ENCODE measurements at places on chromosomes 4 and X.

- DNase-seq, result no peak
Observed at GRCh38 chr4:168019019-168019651, 73.2 kb upstream of the ANXA10 start.

DNA sequence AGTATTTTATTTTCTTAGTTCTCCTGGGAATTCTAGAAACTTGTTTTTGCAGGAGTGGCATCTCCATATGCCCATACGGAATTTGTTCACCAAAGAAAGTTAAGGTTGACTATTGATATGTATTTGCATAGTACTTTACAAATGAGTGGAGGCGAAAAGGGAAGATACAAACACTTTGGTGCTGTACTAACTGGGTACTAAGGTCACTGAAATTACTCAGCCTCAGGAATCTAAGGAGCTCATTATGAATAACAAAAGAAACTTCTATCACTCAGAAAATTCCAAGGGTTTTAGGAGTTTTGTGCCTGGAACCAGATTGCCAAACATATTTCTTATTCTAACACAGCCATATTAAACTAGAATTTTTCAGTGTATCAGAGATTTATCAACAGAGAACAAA is 27.4 kb upstream of the TMPRSS11B start:
- no peak for DNase-seq

DNA sequence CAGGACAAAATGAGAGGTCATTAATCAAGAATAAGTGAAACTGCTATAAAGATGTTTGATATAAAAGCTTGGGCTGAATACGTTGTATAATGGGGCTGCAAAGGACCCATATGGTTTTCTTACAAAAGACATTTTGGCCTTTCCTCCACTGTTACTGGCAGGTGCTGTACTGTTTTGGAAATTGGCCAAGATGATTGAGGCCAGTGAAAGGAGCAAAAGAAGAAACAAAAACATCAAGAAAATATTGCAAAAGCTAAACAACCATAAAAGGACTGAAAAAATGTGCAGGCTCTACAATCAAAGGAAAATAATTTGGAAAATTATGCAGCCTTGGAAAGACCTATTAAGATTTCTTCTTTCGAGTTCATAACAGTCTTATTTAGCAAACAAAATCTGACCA is 222.2 kb upstream of the PPP1R2C start:
- DNase-seq, result no peak

- DNase-seq, result no peak
Observed at GRCh38 chr4:3111461-3111860, 37.0 kb downstream of the HTT start.

- no peak for DNase-seq
Observed at GRCh38 chrX:670645-671044, 40.1 kb downstream of the SHOX start.

GRCh38 chrX:77431227-77431626 is 16.0 kb upstream of the FGF16 start:
- DNase-seq, result no peak

DNA sequence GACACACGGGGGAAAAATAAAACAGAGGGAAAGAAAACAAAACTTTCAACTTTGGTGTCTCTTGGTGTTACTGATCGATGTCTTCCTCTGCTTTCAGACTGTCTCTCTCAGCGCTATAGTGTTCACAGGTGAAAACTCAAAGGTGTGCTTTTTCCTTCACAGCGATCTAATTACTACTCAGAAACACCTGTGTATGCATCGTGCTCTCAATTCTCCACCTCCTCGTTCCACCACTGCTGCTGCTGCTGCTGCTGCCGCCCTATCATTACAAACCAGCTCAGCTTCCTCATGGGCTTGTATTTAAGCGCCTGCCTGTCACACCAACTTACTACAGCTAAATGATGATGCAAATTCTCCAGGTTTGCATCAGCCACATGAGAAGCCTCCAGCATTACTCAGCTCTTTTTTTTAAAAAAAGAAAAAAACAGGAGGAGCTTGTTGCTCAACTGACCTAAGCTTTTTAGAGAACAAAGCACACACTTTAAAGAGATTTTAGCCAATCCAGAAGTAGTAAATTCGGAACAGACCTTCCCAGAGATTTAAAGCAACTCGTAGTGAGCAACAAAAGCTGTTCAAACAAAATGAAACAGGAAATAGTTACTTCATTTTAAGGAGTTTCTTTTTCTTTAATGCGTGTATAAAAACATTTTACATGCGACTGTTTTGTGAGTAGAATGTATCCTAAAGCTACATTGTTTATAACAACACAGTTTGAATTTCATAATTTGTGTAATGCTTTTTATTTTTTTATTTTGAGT is at the start of gene SLC7A11:
Gene SLC7A11, minus strand, starts transcription at position 274 of the 758 bp plus-strand sequence. CDS start 280 bp downstream, outside the sequence.
- DNase-seq, result no peak

DNA sequence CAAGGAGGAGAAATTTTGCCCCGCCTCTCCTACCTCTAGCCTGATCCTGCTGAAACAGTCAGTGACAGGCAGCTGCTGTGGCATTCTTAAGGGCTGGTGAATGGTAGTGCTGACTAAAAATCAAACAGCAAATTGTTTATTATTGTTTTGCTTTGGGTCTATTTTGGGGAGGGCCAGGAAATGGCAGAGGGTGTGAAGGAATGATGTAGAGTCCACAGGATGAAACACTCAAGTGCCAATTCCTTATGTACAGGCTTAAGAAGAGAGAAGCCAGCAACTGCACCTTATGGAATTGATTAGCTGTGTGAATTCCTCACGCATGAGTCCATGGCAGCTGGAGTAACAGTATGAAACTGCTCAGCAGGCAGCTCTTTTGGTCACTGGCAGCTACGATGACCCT is 39.7 kb downstream of the VEGFC start:
- no peak for DNase-seq

DNA sequence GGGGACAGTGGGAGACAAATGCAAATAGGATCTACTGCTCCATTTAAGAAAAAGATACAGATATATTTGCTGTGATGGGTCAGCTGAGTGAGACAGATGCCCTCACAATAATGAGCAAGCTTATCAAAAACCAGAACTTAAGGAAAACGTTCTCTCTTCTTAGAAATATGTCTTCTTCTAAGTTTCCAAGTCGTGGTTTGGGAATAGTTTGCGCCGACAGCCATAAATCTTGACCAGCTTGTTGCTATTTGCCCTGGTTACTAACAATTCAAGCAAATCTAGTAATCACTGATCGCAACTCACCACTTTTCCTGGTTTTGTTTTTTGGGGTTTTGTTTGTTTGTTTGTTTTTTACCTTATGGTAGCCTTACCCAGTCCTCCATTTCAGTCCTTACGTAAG is 67.6 kb upstream of the GUCY1A1 start:
- no peak for DNase-seq

- no peak for DNase-seq
Observed at GRCh38 chrX:16212436-16212835, 45.2 kb downstream of the MAGEB17 start.

DNA sequence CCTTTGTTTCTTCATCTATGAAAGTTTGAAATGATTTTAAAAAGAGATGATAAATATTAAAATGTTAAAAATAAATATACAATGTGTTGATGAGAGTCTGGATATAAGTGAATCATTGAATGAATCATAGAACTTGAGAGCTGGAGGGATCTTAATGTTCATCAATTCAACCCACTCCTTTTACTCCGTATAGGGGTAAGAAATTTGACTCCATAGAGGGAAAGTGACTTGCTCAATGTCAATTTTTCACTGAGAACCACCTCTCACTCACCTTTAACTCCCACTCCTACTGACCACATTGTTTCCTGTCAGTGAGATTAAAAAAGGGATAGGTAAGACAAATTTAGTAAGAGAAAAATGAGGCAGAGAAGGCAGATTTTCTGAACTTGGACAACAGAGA is 557.2 kb upstream of the GRIA3 start:
- no peak for DNase-seq

GRCh38 chrX:111102636-111103035 is 6.6 kb downstream of the PAK3 start:
- no peak for DNase-seq

GRCh38 chr4:11700751-11701226 is 272.1 kb upstream of the HS3ST1 start:
- no peak for DNase-seq

- DNase-seq, result no peak
Observed at GRCh38 chr4:17358241-17358640, 153.6 kb downstream of the QDPR start.

- no peak for DNase-seq
Observed at GRCh38 chr4:123104310-123105025, 182.1 kb upstream of the NUDT6 start.

- DNase-seq, result no peak
Observed at GRCh38 chr4:187174749-187175148, 451.1 kb upstream of the FAT1 start.

DNA sequence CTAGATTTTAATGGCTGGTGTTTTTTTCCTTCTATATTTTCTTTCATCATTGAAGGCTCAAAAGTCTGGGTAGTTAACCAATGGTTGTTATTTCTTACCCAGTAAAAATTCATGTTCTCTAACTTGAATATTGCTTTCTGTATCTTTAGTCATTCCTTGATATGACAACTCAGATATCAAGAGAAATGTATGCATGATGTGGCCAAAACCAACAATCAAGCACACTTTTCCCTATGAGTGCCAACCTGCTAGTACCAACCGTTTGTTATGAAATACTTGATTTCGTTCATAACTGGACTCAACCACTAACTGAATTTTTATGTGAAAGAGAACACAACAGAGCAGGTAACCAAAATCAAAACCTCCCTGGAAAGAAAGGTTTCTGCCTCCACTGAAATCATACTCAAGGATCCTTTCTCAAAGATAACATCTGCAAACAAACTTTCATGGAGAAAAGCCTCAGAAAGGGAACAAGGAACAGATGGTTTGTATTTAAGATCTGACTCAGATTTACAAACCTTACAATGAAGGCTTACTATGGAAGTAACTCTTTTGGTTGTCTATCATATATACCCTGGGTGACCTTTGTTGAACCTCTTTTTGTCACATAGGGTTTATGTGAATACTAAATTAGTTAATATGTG is 8.3 kb upstream of the VEGFC start:
- no peak for DNase-seq

GRCh38 chrX:134715930-134716619 is 57.8 kb upstream of the PLAC1 start:
- no peak for DNase-seq

DNA sequence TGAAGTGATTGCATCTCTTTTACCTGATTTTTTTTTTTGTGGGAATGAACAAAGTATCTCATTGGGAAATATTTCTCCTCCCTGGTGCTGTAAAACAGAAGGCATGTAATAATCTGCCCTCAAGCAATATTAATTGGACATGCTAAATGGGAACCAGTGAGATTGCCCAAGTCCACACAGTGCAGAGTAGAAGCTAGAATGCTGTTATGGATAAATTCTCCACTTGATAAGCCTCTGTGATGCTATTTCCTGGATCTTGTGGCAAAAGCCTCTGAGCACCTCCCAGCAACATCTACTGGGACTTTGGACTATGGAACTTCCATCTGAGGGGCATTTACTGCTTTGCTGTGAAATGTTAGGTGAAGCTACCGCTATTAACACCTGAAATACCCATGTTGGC is 46.9 kb upstream of the YTHDC1 start:
- no peak for DNase-seq

GRCh38 chr4:30866346-30866745 is 146.2 kb downstream of the PCDH7 start:
- no peak for DNase-seq

DNA sequence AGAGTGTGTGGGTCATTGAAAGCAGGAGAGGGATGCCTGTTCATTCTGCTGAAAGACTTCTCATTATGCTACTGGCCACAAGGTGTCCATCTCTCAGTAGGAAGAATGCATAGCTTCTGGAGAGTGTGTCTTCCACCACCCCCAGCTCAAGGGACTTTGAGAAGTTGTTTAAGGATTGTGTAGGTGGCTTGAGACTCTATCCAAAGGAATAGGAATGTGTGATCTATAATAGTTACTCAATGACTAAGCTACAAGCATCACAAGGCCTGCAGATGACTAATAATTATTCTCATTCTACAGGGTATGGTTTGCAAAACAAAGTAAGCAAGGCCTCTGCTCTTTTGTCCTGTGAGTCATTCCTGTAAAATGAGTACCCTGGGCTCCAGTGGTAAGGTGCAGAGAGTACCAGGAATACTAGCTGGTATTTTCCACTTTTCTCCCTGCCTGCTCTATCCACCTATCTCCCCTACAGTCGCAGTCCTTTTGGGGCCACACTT is 279.8 kb upstream of the BOD1L1 start:
- DNase-seq, result no peak

- DNase-seq, result no peak
Observed at GRCh38 chr4:173288698-173289352, 45.3 kb downstream of the HMGB2 start.

GRCh38 chrX:41234962-41235361 is 99.0 kb upstream of the DDX3X start:
- no peak for DNase-seq

DNA sequence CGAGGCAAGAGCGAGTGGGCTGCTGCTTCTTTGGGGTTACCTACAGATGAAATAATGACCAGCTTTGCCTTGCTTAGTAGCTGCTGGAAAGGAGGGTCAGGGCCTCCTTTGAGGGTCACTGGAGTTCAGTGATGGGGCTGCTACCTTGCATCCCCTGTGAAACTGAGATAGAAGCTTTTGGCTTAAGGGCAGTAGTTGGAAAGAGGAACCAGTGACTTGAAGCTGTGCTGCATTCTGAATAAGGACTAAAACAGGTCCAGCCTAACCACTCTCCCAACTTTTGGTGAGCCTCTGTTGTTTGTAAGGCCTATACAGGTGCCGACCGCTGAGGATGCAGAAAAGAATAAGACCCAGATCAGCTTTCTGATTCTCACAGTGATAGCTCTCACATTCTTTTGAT is 41.2 kb downstream of the RASL11B start:
- DNase-seq, result no peak

- DNase-seq, result no peak
Observed at GRCh38 chr4:47914926-47915237, 499 bp upstream of the NFXL1 start.

- peak; percentile 8 for DNase-seq
Observed at GRCh38 chrX:44343412-44344141, at the start of gene EFHC2. EFHC2 (minus strand) TSS chrX:44343672; CDS start chrX:44343588, 84 bp downstream.

DNA sequence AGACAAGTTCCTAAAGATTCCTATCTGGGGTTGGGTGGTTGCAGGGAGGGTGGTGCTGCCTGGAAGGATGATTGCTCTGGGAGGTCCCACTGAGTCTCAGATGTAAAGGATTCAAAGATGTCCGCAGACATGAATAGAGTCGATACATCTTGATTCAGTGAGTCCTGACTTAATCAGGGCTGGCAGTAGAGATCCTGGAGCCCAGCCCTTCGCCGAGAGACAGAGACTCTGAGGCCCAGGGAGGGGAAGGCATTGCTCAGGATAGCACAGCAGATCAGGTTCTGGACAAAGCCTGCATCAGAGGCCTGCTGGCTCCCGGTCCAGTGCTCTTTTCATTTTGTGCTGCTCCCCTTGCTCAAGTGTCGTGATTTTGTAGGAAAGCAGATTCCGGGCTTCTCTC is 21.7 kb downstream of the PJA1 start:
- DNase-seq, result no peak

GRCh38 chr4:34193451-34194154 is 2050.7 kb downstream of the ARAP2 start:
- DNase-seq, result no peak

- DNase-seq, result no peak
Observed at GRCh38 chr4:140427106-140427918, at the start of gene CLGN. CLGN (minus strand) TSS chr4:140427648; CDS start chr4:140413078, 14,570 bp downstream.

- DNase-seq, result no peak
Observed at GRCh38 chr4:110498420-110498819, 22.5 kb downstream of the ENPEP start.

Measured in stimulated activated CD8-positive, alpha-beta memory T cell treated with anti-CD3 and anti-CD28 coated beads, Interleukin-4, amount 100 ng/mL, for 4 hours (primary cell).